ENCODE measurements at places on chromosomes 2 and 18.

GRCh38 chr2:225002656-225003045 lies 39.6 kb downstream of the DOCK10 start:
- no peak for DNase-seq

DNA sequence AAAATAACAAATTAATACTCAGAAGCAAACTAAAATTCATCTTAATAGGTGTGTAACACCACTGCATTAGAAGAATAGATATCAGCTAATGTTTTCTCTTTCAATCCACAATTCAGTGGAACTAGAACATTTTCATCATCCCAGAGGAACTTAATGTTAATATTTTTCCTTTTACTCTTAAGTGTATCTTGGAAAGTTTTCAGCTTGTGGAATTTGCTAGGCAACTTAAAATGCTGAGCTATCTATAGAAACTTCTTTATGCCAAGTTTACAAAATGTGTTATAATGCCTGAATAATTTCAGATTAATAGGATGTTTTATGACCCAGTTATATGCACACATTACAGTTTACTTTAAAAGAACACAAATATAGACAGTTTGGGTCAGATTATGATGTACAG lies 86.6 kb upstream of the FAM237A start:
- DNase-seq, result no peak

GRCh38 chr2:173184031-173185004 lies 108.7 kb downstream of the MAP3K20 start:
- DNase-seq, result peak; percentile 70

DNA sequence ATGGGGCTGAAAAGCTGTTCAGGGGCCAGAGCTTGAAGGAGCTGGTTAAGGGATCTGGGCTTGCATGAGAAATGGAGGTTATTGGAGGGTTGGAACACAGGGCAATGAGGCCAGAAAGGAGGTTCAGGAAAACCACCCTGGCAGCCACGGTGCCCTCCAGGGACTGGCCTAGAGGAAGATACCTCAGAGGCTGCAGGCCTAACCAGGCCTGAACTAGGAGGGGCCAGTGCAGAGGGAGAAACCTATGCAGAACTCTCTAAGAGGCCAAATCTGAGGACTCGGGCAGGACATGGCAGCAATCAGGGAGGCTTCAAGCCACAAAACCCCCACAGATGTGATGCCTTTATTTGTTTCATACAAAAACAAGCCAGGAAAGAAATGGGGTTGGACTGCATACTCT lies 66.8 kb downstream of the BIN1 start:
- no peak for DNase-seq

DNA sequence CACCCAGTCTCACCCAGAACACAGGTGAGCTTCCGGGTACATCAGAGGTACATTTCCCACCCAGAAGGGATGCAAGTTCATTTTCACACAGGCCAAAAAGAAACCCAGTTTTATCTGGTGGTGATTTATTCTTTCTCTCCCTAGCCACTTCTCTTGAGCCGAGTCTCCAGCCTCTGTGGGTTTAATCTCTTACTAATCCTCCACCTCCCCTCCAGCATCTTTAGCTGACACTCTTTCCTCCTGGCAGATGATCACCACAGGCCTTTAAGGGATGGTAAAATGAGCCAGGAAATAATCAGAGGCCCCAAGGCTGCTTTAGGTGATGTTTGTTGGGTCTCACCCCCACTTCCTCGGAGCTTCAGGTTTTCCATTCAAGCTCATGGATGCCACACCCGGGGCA lies 145.7 kb upstream of the DLX2 start:
- DNase-seq, result no peak

DNA sequence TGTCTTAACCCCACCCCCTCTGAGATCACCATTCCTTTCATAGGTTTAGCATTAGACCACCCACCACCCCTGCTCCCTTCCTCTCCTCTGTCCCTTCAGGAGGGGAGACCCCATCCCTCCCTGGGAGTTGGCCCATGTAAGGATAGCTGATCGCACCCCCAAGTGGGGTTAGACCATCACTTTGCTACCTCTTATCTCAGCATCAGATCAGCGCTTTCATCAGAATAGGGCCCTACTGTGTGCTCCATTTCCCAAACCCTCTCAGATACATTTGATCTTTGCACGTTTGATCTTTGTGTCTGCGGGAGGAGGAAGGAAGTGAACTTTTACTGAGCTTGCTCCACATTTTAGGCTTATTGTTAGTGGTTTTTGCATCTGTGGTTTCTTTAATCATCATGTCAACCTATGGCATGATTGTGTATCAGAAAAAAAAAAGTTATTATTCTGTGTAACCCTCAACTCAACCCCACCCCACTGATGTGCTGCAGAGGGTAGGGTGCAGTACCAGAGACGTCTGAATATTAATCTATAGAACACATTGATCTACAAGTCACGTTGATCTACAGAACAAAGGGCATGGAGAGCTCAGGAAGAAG lies 81.2 kb downstream of the PDCL3 start:
- no peak for DNase-seq

Measured in thoracic aorta (tissue), 2 donors.